EL (cell line): ENCODE measurements at places on chromosomes 12 and 14.
A peak's percentile ranks its signal among the peaks of the same experiment; 100 is the strongest.

GRCh38 chr14:96357216-96357615, 5.9 kb downstream of the ATG2B start:
- no peak for DNase-seq

DNA sequence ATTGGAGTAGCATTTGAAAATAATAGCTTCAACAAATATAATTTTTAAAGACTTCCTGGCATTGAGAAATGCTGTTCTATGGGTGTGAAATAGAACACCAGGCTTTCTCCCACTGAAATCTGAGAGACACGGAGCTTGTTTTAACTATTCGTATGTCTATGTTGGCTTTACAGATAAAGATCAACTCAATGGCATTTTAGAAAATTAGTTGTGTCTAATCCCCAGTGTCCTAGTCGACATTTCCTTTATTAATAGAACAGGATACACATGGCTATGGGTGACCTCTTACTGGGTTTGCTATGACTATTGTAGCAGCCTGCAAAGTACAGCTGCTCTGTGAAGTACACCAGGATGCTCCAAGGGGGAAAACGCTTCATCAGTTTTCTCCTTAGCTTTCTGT, 159.3 kb downstream of the SLC25A21 start:
- no peak for DNase-seq

DNA sequence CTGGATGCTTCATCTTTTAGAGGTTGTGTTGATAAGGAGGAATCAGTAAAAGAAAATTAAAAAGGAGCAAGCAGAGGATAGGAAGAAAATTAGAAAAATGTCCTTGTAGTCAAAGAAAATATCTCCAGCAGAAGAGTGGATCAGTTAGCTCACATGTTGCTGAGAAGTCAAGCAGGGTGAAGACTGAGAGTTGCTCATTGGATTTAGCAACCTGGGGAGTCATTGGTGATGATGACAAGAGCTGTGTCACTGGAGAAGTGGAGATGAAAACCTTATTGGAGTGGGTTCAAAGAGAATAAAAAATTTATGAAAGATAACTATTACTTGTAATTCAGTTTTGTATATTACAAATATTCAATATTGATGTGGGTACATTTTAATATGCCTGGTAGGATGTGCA, 9.8 kb downstream of the FRMD6 start:
- DNase-seq: no peak

- no peak for DNase-seq
Observed at GRCh38 chr14:94893411-94894160, 123.7 kb upstream of the GSC start.

DNA sequence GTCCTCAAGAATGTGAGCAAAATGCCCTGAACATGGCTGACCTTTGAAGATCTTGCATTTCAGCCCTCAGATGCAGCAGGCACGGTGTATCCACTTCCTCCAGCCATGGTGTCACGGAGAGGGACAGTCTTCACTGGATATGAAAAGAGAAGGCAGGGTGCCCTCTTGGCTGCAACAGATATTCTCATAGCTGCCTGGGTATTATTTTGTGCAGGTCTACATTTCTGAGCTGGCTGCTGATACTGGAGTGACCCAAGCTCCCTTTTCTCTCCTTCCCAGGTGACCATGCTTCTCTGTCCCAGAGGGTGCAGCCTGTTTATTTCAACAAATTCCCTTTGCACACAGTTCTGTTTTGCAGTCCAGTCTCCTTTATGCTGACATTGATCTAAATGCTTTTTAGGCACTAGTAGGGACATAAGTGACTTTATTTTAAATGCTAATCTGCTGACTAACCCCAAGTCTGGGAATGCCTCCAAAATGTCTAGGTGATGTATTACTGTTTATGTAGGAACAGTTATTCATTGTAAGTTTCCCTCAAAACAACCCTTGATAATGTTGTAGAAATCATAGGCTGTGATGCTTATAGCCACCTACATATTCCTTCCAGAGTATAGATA, 17.4 kb upstream of the PYGL start:
- peak; percentile 93 for DNase-seq

GRCh38 chr14:104993306-104993705, 7.7 kb downstream of the CLBA1 start:
- DNase-seq: no peak

DNA sequence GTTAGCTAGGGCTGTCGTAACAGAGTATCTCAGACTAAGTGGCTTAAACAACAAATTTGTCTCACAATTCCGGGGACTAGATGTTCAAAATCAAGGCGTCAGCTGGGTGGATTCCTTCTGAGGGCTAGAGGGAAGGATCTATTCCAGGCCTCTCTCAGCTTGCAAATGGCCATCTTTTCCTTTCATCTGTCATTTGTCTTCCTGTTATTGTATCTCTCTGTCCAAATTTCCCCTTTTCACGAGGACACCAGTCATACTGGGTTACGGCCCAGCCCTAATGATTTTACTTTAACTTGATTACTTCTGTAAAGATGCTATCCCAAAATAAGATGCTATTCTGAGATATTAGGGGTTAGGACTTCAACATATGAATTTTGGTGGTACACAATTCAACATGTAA, 119.0 kb upstream of the CPSF6 start:
- DNase-seq: no peak

- peak; percentile 77 for DNase-seq
Observed at GRCh38 chr12:48996794-48997718, 2.1 kb downstream of the DDN start.

GRCh38 chr12:20309504-20310148, 58.7 kb upstream of the PDE3A start:
- DNase-seq: no peak

DNA sequence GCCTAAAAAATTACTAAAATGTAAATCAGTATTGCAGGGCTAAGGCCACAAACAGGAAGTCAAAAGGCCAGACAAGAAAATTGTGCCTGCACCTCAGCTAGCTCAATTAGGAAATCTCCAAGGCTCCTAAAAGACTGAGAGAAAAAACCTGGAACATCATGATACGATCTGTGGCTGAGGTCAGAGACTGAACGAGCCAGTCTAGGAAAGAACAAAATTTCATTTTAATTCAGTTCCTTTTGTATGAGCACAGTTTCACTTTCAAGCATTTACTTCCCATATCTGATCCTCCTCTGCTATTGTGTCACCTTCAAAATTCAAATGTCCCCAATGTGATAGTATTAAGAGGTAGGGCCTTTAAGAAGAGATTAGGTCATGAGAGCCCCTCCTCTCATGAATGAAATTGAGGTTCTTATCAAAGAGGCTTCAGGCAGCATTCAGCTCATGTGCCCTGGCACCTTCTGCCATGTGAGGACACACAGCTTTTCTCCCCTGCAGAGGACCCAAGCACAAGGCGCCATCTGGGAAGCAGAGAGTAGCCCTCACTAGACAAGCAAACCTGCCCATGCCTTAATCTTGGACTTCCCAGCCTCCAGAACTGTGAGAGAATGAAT, 14.8 kb downstream of the PRKAB1 start:
- no peak for DNase-seq

- DNase-seq: no peak
Observed at GRCh38 chr12:14834509-14834908, 8.8 kb downstream of the ART4 start.

GRCh38 chr14:93059917-93060545, 55.7 kb downstream of the ITPK1 start:
- no peak for DNase-seq

DNA sequence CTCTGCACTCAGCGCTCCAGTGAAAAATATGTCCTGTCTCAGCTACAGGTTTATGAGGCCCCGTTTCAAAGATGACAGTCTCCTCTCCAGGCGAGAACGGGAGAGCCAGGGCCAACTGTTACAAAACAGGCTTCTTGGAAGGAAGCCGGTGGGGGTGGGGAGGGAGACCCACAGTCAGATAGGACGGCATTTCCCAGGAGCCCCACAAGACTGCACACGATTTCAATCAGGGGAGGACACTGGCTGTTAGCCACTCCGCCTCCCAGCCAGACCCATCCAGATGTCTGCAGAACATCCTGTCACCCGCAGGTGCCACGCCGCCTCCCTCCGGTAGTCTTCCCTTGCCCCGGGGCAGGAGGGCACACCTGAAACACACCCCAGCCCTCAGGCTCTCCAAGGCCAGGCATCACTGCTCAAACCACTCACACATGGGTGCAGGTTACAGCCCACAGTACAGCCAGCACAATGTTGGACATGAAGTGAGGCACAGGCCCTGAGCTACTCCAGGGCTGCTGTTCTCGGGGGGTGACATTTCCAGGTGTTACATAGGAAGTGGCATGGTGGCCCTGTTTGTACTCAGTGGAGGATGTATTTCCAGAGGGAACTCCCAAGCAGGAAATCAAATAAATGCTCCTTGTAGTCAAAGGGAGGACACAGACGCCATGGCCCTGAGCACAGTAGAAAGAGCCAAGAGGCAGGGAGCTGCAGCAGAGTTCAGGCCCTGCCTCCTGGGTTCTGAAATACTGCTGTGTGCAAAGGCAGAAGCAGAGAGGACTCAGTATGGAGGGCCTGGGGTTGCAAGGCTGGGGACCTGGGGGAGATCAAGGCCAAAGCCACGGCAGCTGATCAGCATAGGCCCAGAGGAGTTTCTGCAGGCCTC, 138.1 kb downstream of the BCL11B start:
- no peak for DNase-seq

- DNase-seq: no peak
Observed at GRCh38 chr12:56622535-56622934, 7.6 kb downstream of the BAZ2A start.

DNA sequence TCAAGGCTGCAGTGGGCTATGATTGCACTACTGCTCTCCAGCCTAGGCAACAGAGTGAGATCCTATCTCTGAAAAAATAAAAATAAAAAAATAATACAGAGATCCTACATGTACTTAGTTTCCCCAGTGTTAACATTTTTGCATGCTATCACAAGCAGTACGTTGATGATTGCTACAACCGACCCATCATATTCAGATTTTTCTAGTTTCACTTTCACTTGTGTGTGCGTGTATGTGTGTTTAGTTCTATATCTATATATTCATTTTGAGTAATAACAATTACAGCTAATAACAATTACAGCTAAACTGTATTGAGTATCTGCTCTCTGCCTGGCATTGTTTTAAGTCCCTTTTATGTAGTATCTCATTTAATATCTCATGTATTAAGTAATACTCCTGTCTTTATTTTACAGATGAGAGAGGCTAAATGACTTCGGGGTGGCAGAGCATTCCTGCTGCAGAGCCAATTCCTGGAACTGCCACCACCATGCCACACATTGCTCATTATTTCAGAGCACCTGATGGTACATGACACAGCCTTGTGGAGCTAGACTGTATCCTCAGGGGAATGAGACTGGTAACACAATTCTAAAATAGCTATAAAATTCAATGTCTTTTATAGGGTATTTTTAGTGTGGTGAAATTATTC, 153.1 kb downstream of the BCAT1 start:
- DNase-seq: peak; percentile 23

GRCh38 chr12:2393016-2393415, 340.2 kb downstream of the CACNA1C start:
- DNase-seq: no peak
